ENCODE measurements at places on chromosomes 16 and 17. TPM values are rescaled to one million over a fixed set of nuclear protein-coding genes. Genes with fewer than 3 reads are reported as not detected.

The OTOA gene
- 0.40 TPM for total RNA-seq

The CARD14 gene
- total RNA-seq = 0.60 TPM

GRCh38 chr17:1232786-1233185 is 37.5 kb upstream of the BHLHA9 start:
- no peak overlapping the region for H3K27ac ChIP-seq
- H3K4me3 ChIP-seq = no peak overlapping the region
- no peak for DNase-seq
- H3K27me3 ChIP-seq = peaks cover 52% of the 10 kb centered on the region
- peaks cover 11% of the 10 kb centered on the region for H3K4me1 ChIP-seq

DNA sequence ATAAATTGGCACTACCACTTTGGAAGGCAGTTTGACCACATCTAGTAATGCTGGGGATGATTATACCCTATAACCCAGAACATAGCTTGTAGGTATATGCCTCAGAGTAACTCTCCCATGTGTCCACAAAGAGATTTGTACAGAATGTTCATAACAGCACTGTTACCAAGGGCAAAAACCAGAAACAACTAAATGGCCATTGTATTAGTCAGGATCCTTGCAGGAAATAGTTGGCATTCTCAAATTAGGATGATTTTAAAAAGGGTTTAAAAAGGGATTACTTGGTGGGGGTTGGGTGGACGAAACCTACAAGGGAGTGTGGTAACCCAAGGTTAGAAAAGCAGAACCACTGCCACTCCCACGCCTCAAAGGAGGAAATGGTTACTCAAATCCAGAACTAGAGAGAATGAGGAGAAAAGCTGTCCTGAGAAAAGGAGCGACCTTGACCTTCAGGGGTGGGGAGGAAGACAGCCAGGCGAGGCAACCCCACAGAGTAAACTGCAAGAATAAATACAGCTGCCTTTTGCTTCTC is 2.1 kb downstream of the CPPED1 start:
- no peaks in the 10 kb centered on the region for H3K27me3 ChIP-seq
- H3K36me3 ChIP-seq = no peaks in the 10 kb centered on the region
- DNase-seq = no peak

GRCh38 chr17:13272296-13272695 is 254.5 kb upstream of the ELAC2 start:
- H3K4me1 ChIP-seq = no peaks in the 10 kb centered on the region
- no peaks in the 10 kb centered on the region for H3K36me3 ChIP-seq
- H3K27me3 ChIP-seq = no peaks in the 10 kb centered on the region
- no peak overlapping the region for H3K27ac ChIP-seq

GRCh38 chr17:72915625-72916081 is 176.8 kb downstream of the SLC39A11 start:
- H3K27ac ChIP-seq = no peak overlapping the region
- DNase-seq = no peak
- no peaks in the 10 kb centered on the region for H3K27me3 ChIP-seq
- H3K4me3 ChIP-seq = no peak overlapping the region
- no peaks in the 10 kb centered on the region for H3K4me1 ChIP-seq
- H3K36me3 ChIP-seq = no peaks in the 10 kb centered on the region

DNA sequence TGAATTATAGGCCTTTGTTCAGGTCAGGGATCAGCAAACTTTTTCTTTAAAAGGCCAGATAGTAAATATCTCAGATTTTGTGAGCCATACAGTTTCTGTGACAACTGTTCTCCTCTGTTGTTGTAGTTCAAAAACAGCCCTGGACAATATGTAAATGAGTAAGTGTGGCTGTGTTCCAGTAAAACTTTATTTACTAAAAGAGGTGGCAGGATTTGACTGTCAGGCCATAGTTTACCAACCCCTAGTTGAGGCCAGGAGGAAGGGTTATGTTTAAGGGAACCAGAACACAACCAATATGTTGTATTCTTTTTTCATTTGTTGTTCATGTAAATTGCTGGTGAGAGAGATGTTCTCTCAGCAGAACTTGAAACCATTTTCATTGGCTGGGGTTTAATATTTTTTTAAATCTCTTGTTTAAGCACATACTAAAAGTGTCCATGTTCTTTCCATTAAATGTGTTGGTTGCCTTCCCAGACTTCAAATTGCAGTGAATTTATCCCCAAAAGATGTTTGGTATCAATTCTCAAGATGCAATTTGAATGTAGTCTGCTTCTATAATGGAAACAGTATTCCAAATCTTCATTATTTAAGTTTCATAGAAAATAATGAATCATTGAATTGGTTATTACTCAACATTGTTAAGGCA is 260.3 kb downstream of the FTO start:
- H3K27ac ChIP-seq = no peak overlapping the region
- no peak for DNase-seq
- H3K4me1 ChIP-seq = peaks cover 9% of the 10 kb centered on the region
- H3K4me3 ChIP-seq = no peak overlapping the region
- no peaks in the 10 kb centered on the region for H3K27me3 ChIP-seq
- H3K36me3 ChIP-seq = no peaks in the 10 kb centered on the region

DNA sequence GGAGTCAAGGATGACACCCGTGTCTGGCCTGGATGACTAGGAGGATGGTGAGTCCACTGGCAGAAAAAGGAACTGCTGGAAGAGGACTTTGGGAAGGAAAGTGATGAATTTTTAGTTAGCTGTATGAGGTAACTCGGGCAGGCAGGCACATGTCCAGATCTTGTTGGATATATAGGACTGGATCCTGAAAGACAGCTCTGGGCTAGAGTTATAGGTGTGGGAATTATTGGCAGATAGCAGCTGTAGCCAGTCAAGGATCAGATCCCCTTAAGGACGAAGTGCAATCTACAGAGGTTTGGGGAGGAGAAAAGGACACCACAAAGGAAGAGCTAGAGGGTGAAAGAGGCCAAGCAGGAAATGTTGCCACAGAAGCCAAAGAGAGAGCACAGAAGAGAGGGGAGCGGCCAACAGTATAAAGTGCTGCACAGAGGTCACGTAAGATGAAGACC is 10.1 kb downstream of the CYB5D1 start:
- no peaks in the 10 kb centered on the region for H3K27me3 ChIP-seq
- no peak overlapping the region for H3K4me3 ChIP-seq
- DNase-seq = no peak
- no peak overlapping the region for H3K27ac ChIP-seq
- H3K36me3 ChIP-seq = no peaks in the 10 kb centered on the region
- H3K4me1 ChIP-seq = no peaks in the 10 kb centered on the region

DNA sequence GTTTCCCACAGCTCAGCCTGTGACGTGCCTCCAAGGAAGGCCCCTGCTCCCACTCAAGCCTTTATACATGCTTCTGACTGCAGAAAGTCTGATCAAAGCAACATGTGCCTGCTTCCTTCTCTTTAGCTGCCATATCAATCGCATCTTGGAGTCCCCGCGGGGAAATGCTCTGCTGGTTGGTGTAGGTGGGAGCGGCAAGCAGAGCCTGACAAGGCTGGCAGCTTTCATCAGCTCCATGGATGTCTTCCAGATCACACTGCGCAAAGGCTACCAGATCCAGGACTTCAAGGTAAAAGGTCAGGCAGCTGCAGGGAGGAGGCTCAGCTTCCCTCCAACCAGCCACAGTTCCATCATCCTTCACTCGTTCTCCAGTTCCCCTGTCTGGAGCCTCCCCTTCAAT is 189.7 kb downstream of the ZNF18 start:
- no peak for DNase-seq
- no peaks in the 10 kb centered on the region for H3K36me3 ChIP-seq
- H3K4me1 ChIP-seq = peaks cover 16% of the 10 kb centered on the region
- H3K27me3 ChIP-seq = no peaks in the 10 kb centered on the region
- no peak overlapping the region for H3K4me3 ChIP-seq

All from neural progenitor cell (in vitro differentiated cells).